Bone marrow (tissue), 2 donors: ENCODE measurements at places on chromosomes 2 and 18.

DNA sequence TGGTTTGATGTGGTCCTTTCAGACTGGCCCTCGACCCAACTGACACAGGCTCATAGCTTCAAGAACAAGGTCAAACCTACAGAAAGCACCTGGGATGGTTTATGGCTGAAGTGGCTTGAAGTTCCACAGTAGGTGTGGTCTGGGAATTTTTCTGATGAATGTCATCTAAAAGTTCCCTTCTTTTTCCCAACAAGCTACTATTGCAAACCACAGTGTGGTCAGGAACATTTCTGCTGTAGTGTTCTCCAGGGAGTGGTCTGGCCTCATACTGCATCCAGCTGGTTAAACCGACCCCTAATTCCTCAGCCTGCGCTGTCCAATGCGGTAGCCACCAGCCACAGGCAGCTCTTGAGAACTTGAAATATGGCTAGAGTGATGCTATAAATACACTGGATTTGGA, 92.7 kb downstream of the FAM124B start:
- DNase-seq: no peak

- DNase-seq: no peak
These were observed 1.5 kb downstream of the OSBPL1A start for GRCh38 chr18:24396082-24396633.

DNA sequence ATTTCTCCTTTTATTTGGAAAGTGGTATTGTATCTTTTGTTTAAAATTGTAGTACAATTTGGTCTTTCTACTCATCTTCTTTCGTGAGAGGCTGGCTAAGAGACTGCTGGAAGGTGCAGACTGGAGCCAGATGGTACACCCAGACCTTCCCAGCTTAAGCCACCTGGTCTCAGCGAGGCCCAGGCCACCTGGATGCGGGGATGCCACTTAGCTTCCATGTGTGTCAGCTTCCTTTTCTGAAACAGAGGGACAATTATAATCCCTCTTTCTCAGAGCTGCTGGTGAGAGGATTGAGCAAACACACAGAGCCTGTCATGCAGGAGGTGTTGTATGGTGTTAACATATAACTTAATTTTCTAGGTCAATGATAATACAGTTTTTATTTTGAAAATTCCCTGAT, 17.4 kb downstream of the FARP2 start:
- no peak for DNase-seq

DNA sequence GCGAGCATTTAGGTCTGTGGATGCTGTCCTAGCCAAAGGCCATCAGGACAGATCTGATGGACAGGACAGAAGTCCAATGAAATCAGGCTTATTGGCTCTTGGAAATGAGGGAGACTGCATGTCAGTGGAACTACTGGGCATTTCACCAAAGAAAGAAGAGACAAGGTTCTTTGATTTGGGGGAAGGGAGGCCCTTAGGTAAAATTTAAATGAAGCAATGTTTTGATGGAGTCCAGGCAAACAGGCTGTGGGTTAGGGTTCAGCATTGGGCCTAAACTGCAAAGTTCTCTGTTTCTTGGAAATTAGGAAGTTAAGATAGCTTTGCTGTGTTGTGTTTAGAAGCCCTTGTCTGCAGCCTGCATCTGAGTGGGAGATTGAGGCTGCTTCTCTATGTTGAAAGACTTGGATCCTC, 31.6 kb upstream of the RNF149 start:
- no peak for DNase-seq

GRCh38 chr18:34643989-34644388, 66.1 kb upstream of the DTNA start:
- DNase-seq: no peak

DNA sequence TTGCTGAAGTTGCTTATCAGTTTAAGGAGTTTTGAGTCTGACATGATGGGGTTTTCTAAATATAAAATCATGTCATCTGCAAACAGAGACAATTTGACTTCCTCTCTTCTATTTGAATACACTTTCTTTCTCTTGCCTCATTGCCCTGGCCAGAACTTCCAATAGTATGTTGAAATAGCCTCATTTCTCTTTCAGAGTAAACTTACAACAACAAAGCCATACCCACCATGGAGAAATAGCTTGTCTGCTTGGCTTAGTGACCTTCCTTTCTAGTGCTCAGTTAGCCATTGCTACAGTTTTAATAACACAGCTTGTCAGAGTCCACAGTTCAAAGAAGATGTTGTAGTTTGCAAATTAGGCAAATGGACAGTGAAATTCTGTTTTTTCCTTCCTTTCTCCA, 228.0 kb downstream of the ETAA1 start:
- DNase-seq: no peak

DNA sequence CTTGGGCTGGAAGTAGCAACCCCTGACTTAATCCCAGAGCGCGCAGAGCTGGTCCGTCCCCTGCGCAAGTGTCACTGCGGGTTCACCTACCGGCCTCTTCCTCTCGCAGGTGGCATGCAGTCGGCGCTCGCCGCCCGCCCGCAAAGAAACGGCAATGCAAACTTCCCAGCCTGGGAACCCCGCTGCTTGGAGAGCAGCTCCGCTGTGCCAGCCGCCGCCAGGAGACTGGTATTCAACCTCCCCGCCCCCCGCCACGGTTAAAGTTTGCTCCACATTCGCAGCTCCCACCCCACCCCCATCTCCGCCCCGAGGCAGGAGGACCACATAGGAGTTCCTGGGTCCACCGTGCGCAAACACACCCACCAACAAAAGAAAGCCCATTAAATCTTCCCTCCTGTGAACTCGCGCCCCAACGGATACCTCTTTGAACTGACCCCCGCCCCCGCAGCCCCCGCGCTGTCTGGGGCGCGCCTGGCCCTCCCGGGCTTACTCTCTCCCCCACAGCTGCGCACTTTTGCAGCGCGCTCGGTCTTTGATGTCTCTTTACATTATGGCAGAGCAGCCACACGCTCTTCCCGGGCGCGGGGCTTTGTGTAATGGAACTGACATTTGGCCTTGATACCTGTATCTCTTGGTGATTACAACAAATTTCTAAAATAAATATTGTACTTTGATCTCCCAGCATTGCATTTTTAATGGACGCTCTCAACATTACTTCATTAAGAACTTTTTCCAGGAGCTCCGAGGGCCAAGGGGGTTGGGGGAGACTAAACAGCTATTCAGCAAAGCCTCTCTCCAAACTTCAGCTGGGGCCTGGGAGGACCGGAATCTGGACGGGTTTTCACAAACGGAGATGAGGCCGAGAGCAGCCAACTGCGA, 3.1 kb upstream of the SP5 start:
- DNase-seq: no peak

- DNase-seq: no peak
These were observed 531.2 kb downstream of the NYAP2 start for GRCh38 chr2:225930687-225931086.

DNA sequence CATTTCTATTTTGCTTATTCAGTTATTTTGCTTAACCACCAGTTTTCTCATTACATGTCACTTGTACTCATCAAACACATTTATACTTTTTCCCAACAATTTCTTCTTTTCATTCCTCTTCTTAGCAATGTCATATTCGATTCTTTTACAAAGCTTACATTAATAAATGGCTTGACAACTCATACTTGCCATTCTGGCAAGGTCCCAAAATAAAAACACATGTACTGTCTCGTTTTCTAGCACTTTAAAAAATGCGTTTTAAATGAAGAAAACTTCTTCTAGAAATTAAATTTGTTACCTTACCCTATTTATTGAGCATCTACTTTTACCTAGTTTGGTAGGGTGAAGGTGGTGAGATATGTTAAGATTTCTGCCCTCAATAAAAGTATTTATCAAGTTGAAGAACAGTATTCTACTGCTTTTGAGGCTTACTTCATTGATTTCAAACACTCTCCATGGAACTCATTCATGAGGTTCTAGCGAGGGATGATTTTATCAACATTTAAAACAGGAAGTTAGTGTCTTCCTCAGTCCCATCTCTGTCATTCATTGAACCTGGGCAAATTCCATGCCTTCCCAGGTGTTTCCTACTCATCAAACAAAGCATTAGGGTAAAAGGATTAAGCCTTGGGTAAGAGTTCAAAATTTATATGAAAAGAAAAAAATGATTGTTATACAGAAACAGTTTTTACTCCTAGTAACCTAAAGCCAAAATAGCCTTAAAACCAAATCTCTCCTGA, 52.6 kb downstream of the CALCRL start:
- no peak for DNase-seq

GRCh38 chr2:15730545-15731212, 139.0 kb downstream of the DDX1 start:
- DNase-seq: no peak

DNA sequence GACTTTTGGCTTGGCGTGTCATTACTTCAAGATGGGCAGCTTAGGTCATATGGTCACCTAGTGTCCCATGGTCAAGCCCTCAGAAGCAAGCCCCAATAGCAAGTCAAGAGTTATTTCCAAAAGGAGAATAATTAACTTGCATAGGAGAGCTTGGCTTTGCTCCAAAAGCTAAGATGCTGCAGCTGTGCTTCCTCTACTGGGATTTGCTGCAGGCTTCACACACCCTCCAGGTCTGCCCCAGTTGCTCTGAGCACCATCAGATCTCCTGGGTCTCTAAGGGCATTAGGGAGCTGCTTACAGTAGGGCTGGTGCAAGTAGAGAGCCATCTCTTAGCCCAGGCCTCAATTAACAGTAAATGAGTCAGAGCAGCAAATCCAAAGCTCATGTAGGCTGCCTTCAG, 46.6 kb downstream of the THUMPD2 start:
- no peak for DNase-seq

DNA sequence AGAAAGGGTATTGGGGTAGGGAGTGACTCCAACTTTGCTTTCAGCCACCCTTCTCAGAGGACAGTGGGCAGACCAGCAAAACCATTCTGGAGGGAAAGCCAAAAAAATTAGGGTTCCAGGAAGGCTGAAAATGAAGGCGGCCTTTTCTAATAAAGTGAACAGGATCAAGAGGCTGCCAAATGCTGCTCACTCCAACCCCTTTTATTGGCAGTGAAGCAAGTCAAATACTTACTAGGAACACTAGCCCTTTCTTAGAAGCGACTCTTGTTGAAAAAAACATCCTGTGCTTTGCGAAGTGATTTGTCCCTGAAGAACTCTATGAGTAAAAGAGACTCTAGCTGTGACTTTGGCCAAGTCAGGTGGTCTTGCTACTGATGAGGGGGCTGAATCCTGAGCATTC, 83.6 kb upstream of the CYP1B1 start:
- DNase-seq: no peak

GRCh38 chr18:46649071-46649862, 7.8 kb downstream of the LOXHD1 start:
- no peak for DNase-seq

- DNase-seq: no peak
These were observed 3.0 kb upstream of the CHMP3 start for GRCh38 chr2:86566158-86566820.
